ENCODE measurements at places on chromosomes 12 and 14.
A peak's percentile ranks its signal among the peaks of the same experiment; 100 is the strongest.

- no peak for DNase-seq
These were observed 44.2 kb downstream of the CCDC91 start for GRCh38 chr12:28234444-28234843.

DNA sequence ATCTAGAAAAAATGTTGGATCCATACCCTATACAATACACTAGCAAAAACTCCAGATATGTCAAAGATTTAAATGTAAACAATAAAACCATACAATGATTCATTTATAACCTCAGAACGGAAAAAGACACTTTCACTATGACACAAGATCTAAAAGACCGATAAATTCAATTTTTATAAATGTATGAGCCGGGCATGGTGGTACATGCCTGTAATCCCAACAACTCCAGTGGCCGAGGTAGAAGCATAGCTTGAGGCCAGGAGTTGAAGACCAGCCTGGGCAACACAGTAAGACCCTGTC is 2.5 kb upstream of the SOS2 start:
- DNase-seq, result no peak

DNA sequence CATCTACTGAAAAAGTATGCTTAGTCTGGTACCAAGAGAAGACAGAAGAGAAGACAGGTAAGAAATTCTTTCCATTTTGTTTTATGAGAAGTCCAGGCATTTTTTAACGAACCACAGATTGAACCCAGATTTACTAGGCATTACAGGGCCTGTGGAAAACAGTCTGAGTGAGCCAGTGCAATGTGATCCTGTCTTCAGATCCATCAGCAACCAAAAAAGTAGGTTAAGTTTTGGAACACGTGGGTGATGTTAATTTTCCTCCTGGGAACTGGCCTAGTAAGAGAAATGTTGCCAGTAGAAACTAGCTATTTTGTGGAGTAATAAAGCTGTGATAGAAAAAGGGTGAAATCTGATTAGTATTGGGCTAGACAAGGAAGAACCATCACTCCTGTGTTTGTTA is 440.9 kb upstream of the SEL1L start:
- DNase-seq, result no peak

GRCh38 chr12:49917166-49917787 is 13.6 kb upstream of the FAIM2 start:
- DNase-seq, result no peak

DNA sequence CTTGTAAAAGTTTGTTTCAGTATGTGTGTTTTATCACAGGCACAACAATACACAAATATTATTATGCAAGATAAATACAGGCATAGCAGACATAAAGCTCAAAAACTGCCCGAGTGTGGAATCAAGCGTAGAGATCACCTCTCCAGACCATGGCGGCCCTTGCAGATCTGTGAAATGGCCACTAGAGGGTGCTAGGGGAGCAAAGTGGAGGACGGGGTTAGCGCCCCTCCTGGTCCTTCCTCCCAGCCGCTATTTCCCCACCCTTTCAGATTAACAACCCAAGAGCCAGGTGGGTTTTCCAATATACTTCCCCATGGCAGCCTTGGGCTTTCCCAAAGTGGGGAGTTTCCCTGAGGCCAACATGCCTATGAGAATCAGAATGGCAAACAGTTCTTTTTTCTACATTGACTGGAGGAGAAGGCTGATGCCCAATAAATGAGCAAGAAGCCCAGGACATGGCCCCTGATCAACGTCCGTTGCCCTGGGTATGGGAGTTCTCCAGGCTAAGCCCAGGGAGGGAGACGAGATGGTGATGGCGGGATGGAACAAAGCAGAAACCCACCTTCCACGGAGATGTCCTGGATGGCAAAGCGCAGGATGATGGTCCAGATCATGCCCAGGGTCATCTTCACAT is 67.4 kb downstream of the ACTN1 start:
- DNase-seq, result peak; percentile 66

DNA sequence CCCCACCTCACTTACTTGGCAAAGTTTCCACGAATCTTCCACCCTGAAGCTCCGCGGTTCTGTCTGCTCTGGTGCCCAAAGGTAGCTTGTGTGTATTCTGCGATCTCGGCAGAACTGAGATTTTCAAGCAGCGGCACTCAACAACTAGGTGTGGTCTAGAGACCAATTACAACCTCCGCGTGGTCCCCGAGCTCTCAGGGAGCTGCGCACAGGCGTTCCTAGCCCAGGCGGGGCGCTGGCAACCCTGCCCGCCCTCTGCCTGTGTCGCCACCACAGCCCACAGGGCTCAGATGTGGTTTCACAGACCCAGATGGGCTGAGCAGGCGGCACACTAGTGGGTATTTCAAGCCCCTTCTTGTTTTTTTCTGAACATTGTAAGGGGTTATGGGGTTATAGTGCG is 1.5 kb upstream of the DIABLO start:
- DNase-seq, result no peak

DNA sequence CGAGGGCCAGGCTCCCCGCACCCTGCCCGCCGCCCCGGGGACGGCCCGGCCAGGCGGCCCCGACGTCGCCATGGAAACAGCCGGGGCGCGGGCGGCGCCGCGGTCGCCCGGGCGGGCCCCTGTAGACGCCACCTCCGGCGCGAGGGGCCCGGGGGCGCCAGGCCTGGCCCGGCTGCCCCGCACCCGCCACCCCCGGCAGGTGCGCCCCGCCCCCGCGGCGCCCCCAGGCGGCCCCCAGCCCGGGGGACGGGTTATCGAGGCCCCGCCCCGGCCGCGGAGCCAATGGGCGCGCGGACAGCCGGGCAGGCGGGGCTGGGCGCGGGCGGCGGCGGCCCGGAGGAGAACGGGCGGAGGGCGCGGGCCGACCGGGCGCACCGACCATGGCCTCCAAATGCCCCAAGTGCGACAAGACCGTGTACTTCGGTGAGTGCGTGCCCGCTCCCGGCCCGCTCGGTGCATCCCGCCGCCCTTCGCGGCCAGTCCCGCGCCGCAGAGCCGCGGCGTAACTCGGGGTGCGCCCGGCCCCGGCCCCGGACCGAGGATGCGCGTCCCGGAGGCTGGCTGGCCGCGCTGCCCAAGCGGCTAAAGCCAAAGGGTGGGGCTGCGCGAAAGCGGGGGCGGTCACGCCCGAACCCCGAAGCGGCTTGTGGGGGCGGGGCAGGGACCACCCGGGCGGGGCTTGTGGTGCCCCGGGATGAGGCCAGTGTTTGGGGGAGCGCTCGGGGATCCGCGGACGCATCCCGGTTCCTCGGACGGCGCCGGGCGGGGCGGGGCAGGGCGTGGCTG is at the start of gene CRIP2:
Gene CRIP2 (plus strand): TSS at position 339 of the 786 bp plus-strand sequence. CDS start 42 bp downstream, at position 381.
- DNase-seq, result peak; percentile 18

DNA sequence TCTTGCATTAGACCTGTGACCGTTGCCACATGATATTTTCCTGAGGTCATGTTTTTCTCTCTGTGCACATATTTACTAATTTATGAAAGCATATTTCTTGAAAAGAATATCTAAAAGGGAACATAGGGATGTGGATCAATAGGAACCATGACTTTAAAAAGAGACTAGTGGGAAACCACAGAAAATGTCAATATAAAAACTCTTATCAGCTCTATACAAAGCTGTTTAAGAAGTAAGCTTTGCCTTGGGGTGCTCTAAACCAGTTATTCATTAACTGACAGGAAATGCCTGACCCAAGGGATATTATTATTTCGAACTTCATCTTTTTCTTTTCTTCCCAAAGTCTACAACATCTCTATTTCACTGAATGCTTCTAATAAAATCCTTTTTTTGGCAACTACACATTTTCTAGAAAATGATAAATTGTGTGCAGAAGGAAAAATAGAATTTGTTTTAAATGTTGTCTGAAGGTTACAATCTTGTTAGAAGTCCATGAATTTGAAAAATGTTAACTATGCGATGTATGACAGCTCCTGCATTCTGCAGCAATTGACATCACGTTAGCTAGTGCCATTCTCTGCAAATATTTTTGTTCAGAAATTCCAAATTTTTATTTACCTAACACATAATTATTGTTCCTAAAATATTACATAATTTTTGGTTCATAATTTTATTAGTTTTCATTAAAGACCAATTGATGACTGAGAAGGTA is 345.0 kb downstream of the SLC16A7 start:
- DNase-seq, result no peak

GRCh38 chr12:97426492-97427116 is 36.0 kb upstream of the RMST start:
- DNase-seq, result no peak

GRCh38 chr12:124294780-124295341 is at the start of gene RFLNA:
Gene RFLNA, plus strand, starts transcription at chr12:124295093. Its CDS starts 337 bp downstream, at chr12:124295430.
- no peak for DNase-seq

- no peak for DNase-seq
These were observed 11.6 kb upstream of the FOXN3 start for GRCh38 chr14:89428546-89429198.

DNA sequence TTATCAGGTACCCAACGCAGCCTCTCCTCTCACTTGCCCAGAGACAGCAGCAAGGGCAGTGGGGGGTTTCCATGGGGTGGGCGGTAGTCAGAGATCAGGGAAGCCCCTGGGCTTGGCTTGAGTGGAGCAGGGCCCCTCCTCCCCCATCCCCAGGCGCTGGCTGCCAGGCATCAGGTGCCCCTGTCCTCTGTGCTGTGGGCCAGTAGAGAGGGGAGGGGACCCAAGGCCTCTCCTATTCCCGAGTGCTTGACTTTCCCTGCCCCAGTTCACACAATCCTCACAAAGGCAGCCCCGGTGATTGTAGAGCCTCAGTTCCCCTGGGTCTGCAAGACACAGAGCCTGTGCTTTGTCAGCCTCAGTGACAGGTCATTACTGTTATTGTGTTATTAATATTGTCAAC is 57.7 kb downstream of the MVK start:
- DNase-seq, result no peak

DNA sequence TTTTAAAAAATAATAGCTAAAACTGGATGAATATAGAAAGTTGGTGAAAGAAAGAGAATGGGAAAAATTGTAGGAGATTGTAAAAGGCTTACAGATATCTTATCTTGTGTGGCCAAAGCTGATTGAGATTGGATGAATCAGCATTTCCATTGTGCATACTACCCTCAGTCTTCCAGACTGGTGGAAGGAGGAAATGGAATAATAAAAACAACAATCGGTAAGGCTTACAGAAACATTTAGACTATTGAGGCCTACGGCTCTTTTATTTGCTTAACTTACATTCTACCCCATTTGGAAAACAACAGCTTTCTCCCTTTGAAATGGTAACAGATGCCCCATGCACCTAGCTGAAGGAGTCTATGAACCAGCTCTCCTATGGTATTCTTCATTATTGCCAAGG is 129.8 kb downstream of the PTPRB start:
- DNase-seq, result no peak

DNA sequence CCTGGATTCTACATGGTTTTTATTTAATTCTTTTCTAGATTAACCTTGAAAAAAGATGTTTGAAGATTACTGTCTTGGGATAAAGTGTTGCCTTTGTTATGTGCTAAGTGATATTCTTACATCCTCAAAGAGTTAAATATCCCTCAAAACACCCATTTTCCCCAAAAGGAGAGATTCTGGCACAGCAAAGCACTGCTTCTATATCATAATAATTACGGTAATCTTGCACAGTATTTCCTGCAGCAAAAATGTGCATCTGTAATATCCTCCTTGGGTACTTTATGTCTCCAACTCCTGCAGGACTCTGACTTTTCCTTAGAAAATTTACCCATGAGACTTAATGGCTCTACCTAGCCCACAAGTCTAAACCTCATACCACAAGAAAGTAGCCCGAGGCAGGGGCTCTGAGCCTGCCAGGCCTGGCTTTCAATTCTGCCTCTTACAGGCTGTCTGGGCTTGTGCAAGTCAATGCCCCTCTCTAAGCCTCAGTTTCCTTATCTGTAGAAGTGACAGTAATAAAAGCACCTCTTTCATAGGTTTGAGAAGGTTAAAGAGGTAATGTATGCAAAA is 45.8 kb downstream of the SVOP start:
- no peak for DNase-seq

DNA sequence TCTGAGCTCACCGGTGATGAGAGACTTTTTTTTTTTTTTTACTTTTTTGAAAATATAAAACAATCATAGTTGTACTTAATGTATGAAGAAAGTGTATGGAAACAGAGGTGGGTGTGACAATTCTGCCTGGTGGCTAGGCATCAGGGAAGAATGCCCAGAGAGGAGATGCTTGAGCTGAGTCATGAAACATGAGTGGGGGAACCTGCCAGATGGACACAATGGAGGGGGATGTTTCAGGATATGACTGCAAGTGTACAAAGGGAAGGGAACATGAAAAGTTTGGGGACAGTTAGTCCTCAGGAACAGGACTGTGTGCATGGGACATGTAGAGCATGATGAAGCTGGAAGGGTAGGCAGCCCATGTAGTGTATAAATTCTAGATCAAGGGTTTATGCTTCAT is 274.2 kb upstream of the E2F7 start:
- no peak for DNase-seq

DNA sequence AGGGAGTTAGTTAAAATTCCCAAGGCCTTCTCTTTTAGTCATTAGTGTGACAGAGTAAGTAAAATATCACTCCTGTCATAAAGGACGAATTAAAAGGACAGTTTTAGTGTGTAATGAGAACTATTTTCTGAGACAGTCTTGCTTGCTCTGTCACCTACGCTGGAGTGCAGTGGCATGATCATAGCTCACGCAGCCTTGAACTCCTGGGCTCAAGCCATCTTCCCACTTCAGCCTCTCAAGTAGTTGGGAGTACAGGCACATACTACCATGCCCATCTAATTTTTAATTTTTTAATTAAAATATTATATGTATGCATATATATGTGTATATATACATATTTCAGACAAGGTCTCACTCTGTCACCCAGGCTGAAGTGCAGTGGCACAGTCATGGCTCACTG is 17.2 kb downstream of the KLC1 start:
- DNase-seq, result no peak

DNA sequence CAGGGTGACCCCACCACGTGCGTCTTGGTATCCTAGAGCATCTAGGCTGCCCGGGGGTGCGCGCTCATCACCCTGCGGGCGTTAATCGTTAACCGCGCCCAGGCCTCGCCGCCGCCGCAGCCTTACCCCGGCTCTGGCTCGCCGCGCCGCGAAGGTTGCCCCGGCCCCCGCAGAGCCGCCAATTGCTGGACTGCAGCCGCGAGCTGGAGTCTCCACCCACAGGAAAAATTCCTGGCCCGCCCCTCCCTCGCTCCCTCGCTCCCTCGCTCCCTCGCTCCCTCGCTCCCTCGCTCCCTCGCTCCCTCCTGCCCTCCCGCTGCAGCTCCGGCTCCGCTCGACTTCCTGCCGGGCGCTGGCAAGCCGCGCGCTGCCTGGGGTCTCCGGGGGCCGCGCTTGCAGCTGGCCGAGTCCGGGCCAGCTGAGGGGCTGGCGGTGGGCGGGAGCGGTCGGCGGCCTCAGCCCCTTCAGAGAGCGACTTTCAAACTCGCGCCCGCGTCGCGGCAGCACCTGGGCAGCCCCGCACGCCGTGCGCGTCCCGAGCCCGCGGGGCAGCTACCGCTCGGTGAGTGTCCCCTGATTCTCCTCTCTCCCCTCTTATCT is at the start of gene PLEKHG3:
Gene PLEKHG3 (plus strand): TSS at position 282 of the 600 bp plus-strand sequence. CDS start 23,208 bp downstream, outside the sequence.
- DNase-seq, result no peak

Data from activated naive CD4-positive, alpha-beta T cell (primary cell).